ENCODE measurements at places on chromosomes 13 and 19.

DNA sequence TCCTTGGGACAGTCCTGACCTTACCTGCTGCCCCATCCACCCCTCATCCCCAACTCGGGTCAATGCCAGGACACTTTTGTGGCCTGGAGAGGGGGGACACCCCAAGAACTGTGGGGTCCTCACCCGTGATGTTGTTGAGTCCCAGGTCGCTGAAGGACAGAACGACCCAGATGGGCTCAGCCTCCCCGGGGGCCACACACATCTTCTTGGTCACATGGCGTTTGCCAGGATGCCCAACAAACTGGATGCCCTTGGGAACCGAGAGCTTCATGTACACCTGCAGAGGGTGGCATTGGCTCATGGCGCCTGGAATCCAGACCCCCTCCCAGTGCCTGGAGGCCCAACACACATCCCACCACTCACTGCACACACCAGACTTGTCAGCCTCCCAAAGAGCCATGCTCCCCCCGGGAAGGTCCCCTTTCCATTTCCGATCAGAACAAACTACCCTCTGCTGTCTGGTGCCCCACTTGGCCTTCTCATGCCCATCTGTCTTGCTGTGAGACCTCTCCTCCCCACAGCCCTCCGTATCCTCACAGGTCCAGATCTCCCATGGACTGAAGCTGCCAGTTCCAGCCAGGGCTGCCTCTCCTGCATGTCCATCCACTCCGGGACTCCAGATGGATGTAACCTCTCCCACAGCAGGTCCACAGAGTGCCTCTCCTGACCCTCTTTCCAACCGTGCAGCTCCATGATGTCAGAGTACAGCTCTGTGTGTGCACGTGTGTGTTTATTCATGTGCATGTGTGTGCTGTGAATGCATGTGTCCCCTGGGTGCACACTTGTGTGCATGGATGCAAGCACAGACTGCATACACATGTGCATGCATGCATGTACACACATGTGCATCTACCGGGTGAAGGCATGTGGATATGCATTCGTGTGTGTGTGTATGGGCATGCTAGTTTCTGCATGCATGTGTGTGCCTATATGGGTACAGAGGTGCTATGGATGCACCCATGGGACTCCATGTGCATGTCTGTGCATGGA is 58.4 kb downstream of the F2RL3 start:
- no peak for DNase-seq

DNA sequence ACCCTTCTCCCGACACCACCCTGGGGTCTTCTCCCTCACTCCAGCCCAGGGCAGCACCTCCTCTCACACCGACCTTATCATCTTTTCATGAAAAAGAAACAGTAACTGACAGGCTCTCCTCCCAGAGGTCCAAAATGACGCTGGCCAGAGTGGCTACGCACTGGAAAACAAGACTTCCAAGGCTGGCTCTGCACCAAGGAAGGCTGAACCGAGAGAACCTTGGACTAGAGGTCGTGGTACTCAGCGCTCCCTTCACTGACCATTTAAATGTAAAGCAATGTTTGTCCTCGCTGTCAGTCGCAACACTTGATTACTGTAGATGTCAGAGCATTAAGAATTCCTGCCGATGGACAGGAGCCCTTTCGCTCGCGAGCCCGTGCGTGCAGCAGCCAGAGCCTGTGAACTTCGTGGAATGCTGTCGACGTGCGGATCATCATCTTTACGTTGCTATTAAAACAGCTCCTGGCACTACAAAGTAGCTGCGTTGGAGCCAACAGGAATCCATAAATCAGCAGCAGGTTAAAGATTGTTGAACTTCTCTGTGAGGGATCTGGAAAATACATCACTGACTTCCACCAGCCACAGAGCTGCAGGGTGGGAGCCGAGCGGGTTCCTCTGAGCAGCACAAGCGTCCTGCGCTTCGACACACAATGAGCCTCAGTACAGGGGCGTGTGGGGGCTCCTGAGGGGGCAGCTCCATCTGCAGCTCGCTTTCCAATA is 125.5 kb upstream of the MCF2L start:
- DNase-seq: no peak

- DNase-seq: no peak
Measured at GRCh38 chr19:7480222-7480969, 8.4 kb downstream of the PEX11G start.

- no peak for DNase-seq
Measured at GRCh38 chr19:35379992-35380391, 9.1 kb downstream of the GPR42 start.
